NCI-H1048 (cell line): ENCODE measurements at places on chromosomes 3 and 15.

GRCh38 chr15:73694419-73694818, 10.2 kb downstream of the CD276 start:
- DNase-seq: no peak

- DNase-seq: no peak
Measured at GRCh38 chr3:23219117-23219516, 16.0 kb downstream of the UBE2E2 start.

DNA sequence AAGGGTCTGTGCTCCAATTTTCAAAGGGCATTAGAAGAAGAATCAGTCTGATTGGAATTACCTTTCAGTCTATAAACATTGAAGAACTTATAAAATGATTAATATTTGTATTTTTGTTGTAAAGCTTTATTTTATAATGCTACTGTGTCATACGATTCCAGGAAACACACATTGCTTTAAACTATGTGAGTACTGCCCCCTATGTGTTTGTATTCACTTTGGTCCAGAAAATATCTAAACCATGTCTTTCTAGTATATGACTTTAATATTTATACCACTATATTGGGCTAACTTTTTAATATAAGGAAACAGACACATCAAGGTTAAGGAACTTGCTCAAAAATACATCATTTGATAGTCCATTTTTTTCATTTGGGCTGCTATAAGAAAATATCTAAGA, 3.2 kb upstream of the RIOX2 start:
- DNase-seq: no peak

GRCh38 chr15:51912528-51912927, 59.0 kb downstream of the LEO1 start:
- DNase-seq: no peak

- DNase-seq: no peak
Measured at GRCh38 chr15:40506964-40507571, 36.3 kb downstream of the CHST14 start.

DNA sequence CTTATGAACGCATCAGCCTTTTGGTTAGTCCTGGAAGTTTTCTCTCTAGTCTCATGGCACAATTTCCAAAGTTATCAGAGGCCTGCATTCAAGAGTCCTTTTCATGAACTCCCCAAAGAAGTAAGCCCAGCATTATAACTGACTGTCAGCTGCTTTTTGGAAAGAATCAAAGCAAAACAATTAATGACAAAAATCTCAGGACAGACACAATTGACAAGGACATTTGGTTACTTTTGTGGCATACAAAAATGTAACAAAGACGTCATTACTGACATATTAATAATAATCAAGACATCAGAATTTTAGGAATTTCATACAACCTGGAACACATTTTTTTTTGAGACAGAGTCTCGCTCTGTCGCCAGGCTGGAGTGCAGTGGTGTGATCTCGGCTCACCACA, 21.2 kb downstream of the KATNBL1 start:
- DNase-seq: no peak
